ENCODE measurements at places on chromosomes 16 and 17.

DNA sequence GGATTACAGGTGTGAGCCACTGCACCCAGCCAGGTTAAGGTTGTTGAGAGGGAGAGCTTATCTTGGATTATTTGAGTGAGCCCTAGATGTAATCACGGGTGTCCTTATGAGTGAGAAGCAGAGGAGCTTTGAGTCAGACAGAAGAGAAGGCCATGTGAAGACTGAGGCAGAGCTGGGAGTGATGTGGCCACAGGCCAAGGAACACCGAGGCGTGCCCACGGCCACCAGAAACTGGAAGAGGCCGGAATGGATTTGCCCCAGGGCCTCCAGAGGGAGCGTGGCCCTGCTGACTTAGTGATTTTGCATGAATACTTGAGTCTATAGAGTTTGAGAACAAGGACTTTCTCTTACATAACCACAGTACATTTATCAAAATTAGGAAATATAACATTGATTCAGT lies 137.7 kb downstream of the RPTOR start:
- DNase-seq: no peak

DNA sequence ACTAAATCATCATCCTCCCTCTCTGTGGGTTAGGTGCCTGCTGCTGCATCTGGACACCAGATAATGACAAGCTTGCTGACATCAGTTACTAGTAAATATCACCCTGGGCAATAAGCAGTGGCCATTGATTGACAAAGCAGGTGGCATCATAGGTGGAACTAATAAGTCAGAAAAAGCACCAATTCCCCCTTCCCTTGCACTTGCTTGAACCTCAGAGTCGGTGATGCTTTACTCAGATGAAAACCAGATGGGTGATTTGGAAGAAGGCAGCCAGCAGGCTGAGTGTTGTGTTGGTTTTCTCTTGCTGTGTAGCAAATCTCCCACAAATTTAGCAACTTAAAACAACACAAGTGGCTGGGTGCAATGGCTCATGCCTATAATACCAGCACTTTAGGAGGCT lies 146.9 kb upstream of the NOL11 start:
- DNase-seq: no peak

GRCh38 chr16:50464325-50465290 lies 83.6 kb upstream of the NKD1 start:
- no peak for DNase-seq

DNA sequence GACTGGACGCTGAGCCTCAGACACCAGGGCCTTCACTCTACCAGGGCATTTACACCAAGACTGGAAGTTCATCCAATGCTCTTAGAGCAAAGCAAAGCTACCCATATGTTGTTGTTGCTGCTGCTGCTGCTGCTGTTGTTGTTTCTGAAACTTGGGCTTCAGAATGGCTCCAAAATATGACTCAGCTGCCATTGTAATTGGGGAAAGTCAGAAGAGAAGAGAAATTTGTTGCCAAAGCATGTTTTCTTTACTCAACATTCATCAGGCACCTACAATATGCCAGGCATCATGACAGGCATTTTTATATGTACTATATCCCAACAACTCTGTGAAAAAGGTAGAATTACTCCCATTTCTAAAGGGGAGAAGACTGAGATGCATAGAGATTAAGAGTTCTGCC lies 11.9 kb downstream of the KRT32 start:
- DNase-seq: no peak

DNA sequence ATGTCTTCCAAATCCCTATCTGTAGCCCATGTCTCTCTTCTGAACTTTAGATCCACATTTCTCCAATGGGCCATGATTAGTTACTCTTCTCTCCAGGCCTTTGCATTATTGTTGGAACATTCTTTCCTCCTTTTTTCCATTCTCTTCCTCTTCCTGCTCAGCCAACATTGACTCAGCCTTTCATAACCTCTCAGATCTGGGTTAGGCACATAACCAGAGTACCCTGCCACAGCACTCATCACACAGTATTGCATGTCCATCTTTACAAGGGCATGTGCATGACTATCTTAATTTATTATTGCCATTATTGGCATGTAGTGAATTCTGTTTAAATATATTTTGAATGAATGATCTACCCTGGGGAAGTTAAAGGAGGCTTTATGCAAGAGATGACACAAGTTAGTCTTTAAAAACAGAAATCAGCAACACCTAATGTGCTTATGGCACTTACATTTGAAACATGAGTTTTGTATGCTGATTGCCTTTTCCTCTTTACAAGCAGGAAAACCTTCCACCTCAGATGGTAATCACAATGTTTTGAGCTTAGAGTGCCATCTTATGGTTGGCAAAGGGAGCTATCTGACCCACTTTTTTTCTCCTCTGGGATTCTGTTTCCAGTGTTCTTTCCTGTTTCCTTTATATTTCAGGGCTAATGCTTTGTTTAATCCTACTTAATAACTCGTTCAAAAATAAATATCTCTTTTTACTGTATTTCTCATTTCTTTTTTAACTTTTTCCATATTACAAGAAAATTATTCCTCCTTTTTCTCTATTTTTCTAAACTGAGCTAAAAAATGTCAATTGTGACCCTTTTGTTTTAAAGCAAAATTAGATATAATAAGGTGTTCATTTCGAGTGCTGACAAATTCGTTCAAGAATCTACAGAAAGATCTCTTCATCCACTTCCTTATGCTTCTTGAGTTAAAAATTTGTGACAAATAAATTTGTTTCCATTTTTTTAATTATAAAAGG lies 151.0 kb upstream of the RBL2 start:
- DNase-seq: no peak

DNA sequence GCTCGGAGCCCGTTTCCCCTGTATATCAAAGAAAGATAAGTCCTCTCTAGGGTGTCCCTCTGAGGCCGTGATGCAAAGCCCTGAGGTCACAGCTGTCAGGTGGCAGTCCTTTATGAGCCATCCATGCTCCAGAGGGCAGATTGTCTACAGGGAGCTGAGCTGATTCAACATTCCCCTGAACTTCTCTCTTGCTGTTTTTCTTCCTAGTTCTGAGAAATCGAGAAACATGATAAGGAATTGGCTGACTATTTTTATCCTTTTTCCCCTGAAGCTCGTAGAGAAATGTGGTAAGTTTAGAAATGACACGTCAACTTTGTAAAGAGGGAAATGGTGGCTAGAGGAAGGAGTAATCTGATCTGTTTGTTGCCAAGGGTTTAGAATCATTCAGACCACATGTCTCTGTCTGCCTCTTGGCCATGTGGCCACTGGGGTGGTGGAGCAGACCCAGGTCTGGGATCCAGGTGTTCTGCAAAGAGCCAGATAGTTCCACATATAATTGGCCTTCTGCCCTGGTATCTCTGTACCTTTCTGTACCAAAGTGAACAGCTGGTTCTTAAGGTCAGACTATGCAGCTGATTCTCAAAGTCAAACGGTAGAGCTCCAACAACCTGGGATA lies 3.5 kb downstream of the CTNS start:
- DNase-seq: no peak

- no peak for DNase-seq
Observed at GRCh38 chr16:13178318-13178717, 276.9 kb downstream of the SHISA9 start.

DNA sequence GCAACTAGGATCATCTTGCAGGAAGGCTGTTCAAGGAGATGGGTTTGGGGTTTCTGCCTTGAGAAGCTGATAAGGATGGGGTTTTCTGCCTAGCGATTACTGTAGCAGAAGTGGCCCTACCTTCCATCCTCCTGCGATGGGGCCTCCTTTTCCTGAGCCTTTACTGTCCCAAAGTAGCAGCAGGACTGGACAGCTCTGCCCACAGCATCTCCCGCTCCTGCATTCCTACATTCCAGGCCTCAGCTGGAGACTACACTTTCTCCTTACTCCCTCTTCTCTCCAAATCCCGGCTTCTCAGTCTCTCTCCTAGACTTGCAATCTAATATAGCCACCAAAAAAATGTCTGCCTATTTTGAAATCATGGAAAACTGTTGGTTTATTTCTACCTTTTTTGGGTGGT lies 355.4 kb downstream of the CA10 start:
- no peak for DNase-seq

- no peak for DNase-seq
Observed at GRCh38 chr16:629185-629832, 1.5 kb upstream of the WFIKKN1 start.

- DNase-seq: no peak
Observed at GRCh38 chr16:51624080-51624775, 473.2 kb upstream of the SALL1 start.

GRCh38 chr16:19113577-19114358 lies at the start of gene ITPRIPL2:
Gene ITPRIPL2, plus strand, starts transcription at chr16:19113964. Its CDS starts 498 bp downstream, at chr16:19114462.
- no peak for DNase-seq

GRCh38 chr17:81869221-81870130 lies 1.7 kb downstream of the ARHGDIA start:
- no peak for DNase-seq

- no peak for DNase-seq
Observed at GRCh38 chr16:56050916-56051315, 140.4 kb upstream of the GNAO1 start.

GRCh38 chr16:56475201-56475600 lies 23.8 kb downstream of the OGFOD1 start:
- no peak for DNase-seq

DNA sequence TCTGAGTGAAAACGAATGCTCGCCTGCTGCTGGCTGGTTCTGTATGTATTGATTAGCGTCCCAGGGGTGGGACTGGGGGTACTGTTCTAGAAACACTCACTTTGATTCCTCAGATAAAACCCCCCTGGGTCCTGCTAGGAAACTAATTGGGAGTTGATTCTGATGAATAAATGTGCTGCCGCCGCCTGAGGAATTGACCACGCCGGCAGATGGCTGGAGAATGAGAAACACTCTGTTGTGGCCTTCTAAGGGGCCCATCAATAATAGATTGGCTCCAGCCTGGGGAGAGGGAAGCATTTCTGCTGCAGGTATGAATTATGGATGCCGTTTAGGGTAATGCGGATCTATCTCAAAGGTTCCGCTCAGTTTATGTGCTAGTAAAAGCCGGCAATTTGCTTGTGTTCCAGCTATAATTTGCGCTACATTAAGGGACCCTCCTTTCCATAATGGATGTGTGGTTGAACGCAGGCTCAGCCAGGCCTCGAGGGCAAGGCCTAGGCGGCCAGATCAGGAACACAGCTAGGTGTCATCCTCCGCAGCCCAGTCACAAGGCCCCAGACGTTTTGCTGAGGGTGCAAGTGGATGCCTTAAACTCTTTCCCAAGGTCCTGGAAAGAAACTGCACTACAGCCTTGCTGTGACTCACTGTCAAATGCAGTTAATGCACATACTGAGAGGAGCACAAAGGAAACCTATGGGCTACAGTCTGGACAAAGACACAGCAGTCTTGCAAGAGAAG lies 132.2 kb upstream of the HS3ST2 start:
- no peak for DNase-seq

Measured in effector CD4-positive, alpha-beta T cell (primary cell).